Upper lobe of left lung (tissue), 6 donors: ENCODE measurements at places on chromosomes 4 and X.
A peak's percentile ranks its signal among the peaks of the same experiment; 100 is the strongest.

DNA sequence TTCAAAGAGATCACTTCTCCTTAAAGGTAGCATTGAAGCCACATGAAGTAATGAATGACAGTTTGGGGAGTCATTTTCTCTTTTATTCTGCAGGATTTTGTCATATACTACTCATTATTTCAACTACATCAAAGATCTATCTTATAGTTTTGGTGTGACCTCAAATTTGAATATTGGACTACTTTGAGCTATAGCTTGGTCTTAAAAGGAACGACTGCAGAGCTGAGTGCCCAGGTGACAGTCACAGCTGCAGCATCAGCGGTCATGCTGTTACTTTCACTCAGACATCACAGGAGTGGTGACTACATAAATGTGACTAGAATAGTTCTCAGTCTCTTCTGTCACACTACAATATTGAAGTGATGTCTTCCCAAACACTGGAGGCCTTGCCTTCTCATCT lies 10.7 kb upstream of the SPCS3 start:
- DNase-seq, result no peak

GRCh38 chrX:131235768-131236545 lies 53.1 kb downstream of the IGSF1 start:
- no peak for DNase-seq

GRCh38 chr4:1768367-1769034 lies 24.6 kb upstream of the FGFR3 start:
- peak; percentile 83 for DNase-seq

GRCh38 chr4:152660526-152660925 lies 19.3 kb downstream of the TMEM154 start:
- no peak for DNase-seq

GRCh38 chrX:85052205-85052604 lies 48.5 kb downstream of the APOOL start:
- no peak for DNase-seq

DNA sequence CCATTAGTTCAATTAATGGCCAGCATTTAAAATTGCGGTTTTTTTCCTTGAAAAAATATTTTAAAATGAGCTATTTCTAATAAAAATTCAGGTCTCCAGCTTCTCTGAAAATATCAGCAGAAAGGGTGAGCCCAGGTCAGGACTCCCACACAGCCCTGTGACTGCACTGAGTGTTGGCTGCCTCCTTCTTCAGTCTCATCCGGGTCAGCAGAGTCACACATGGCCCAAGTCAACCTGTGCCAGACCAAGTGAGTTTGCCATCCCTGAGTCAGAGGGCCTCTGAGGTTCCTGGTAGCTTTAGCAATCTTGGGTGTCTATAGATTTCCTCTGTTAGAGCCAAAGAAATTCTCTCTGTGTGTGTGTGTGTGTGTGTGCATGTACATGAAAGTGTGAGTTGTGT lies 22.1 kb upstream of the MSX1 start:
- DNase-seq, result no peak

DNA sequence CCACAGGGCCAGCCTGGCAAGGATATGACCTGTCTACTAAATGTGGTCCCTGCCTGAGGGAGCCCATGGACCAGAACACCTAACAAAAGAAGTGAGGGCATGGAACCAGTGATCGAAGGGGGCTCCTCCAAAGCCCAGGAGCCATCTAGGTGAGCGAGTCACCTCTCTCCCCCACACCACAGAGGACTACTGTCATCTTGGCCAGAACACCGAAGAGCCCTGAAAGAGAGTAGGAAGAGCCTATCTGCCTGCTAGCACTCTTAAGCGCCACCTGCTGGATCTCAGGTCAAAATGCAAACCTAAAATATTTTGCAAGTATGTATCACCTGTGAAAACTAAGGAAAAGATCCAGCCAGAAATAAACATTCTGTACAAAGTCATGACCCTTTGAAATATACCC lies 137.9 kb upstream of the ZXDB start:
- DNase-seq, result no peak

DNA sequence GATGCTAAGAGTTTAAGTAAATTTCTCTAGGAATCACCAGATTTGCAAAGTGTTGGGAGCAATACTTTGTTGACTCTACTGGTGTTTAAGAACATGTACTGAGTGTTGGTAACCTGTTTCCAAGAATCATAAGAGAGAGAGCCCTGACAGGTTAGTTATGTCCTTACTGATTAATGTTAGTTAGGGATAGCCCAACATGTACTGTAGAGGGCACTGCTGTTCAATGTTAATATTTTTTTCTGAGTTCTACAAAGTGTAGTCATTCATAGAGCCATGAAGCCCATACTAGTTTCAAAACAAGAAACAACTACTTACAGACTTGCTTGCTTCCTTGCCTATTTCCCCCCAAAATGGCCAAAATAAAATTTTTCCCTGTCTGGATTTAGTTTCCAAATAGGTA lies 11.9 kb downstream of the TMPRSS11D start:
- no peak for DNase-seq

DNA sequence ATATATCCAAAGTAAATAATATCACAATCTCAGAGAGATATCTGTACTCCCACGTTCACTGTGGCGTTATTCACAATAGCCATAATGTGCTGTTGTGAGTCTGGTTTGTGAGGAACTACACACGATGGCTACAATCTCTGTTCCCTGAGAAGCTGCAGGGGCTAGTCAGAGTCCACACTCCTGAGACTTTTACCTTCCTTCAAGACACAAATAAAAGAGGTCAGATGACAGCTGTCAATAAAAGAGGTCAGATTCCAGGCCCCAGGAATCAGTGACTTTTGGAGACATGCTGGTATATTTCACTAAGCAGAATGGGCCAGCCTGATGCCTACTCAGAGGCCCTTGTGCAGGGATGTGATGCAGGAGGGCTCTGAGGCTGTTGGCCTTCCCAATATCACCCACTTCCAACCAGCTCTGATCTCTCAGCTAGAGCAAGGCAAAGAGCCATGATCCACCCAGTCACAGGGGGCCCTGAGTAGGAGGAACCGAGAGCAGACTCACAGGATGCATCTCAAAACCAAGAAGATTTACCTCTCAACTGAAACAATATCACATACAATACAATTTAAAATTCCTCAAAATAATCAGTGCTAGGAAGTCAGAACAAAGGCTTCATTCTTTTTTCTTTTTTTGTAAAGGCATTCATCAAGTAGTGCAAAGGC lies 13.8 kb downstream of the FRYL start:
- no peak for DNase-seq

- no peak for DNase-seq
Measured at GRCh38 chr4:70589785-70590184, 2.3 kb upstream of the AMBN start.

- no peak for DNase-seq
Measured at GRCh38 chr4:152996111-152996571, 60.0 kb downstream of the FHDC1 start.

- no peak for DNase-seq
Measured at GRCh38 chr4:5753766-5754528, 42.9 kb downstream of the EVC start.

DNA sequence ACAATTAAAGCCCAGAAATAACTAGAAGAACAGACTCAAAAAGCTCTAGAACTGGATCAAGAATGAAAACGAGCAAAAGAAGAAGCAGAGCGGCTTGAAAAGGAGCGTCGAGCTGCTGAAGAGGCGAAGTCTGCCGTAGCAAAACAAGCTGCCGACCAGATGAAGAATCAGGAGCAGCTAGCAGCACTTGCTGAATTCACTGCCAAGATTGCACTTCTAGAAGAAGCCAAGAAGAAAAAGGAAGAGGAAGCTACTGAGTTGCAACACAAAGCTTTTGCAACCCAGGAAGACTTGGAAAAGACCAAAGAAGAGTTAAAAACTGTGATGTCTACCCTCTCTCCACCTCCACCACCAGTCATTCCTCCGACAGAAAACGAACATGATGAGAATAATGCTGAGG lies 56.1 kb upstream of the PPP4R3C start:
- DNase-seq, result no peak

GRCh38 chr4:154039435-154040343 lies 250.8 kb upstream of the SFRP2 start:
- no peak for DNase-seq

DNA sequence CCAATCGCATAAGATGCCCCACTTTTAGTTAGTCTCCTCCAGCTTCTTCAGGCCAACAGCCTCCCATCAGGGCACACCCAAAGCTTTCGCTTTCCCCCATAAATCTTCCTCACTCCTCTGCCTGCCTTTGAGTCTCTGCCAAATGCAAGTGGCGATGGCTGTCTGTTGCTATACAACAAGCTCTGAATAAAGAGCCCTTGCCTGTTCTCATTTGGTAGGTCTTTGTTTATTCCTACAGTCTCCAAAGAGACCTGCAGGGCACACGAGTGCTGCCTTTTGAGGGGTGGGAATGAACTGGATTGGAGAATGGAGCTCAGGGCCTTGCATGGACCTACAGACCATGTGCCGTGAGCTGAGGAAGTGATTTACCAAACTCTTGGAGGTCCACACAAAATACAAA lies 52.2 kb upstream of the SOD3 start:
- DNase-seq, result no peak

DNA sequence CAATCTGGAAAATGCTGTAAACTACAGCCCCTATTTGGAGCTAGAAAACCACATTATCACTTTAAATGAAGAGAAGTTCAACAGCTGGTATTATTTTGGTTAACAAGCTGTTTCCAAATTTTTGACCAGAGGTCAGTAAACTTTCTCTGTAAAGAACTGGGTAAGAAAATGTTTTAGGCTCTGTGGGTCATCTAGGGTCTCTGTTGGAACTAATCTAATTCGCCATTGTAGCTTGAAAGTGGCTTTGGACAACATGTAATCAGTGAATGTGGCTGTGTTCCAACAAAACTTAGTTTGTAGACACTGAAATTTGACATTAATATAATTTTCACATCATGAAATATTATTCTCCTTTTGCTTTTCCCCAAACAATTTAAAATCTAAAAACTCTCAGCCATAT lies 25.8 kb upstream of the RNF150 start:
- no peak for DNase-seq

- no peak for DNase-seq
Measured at GRCh38 chr4:83831588-83831987, 295.7 kb downstream of the GPAT3 start.

GRCh38 chr4:137677863-137678262 lies 145.6 kb upstream of the PCDH18 start:
- no peak for DNase-seq

- DNase-seq, result no peak
Measured at GRCh38 chrX:134931550-134931949, 59.2 kb upstream of the SMIM10 start.

- no peak for DNase-seq
Measured at GRCh38 chr4:90007494-90008167, 113.0 kb downstream of the MMRN1 start.

GRCh38 chrX:8042304-8042703 lies 115.1 kb upstream of the PNPLA4 start:
- DNase-seq, result no peak

GRCh38 chrX:101208152-101208905 lies 11.3 kb upstream of the DRP2 start:
- DNase-seq, result no peak

DNA sequence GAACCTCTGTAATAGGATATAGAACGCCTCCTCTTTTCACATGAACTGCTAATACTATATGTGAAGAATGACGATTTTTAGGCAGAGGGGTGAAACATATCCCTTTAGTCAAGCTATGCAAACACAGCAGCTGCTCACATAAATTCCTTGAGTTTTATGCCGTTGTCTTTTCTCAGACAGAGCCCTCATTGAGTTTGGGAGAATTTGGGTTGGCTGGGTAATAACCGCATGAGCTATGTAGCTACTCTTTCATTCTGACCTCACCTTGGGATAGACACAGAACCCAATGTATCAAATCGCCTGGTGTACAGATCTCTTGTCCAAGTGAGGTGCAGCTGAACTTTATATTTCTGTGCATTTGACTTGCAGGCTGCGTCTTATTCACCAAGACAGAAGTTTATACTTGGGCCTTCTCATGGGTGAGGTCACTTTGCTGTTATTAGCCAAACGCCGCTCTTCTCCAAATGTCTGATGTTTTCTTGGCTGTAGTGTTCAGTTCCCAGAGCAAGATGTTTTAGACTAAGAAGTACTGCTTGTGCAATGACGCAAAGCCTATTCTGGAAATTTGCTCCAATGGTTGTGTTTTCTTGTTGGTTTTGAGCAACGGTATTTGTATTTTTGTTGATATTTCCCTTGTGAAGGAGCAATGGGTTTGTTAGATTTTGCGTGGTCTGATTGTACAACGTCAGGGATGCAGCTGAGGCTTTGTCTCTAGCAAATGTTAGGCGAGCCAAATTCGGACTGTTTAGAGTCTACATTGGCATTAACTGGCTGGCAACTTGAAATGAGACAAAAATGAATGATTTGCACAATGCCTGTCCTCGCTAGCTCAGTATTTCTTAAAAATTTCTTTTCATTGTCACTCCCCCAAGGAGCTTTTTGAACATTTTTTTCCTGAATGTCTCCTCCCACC lies 11.2 kb upstream of the SPARCL1 start:
- DNase-seq, result no peak

GRCh38 chr4:80295336-80295735 lies 28.9 kb downstream of the FGF5 start:
- no peak for DNase-seq

- no peak for DNase-seq
Measured at GRCh38 chr4:164488114-164488513, 265.8 kb upstream of the SMIM31 start.

DNA sequence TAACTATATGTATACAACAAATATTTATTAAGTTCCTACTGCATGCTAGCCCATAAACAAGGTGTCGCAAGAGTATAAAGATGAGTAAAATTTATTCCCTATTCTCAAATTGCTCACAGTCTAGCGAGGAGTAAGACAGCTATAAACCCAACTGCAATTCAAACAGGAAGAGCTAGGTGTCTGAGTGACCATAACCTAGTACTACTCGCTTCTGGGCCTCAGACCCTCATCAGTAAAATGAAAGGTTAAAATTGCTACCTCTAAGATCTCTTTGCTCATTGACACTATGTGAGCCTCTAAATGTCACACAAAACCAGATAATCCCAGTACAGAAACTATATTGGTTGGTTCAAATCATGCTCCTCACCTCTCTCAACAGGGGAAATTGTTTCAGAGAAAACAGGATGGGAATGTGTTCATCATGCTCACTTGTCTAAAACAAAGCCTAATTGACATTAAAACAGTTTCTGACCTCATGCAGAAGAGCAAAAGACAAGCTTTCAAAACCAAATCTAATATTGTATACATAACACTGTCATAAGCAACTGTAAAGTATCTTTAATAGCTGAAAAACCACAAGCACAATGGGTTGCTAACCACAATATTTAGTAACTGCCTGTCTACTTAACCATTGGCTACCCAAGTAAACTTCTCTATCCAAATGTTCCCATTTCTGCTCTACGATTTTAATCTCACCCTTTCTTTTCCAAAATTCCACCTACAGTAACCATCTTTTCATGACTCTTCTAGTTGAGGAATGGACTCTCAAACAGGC lies 264.6 kb upstream of the FMR1 start:
- no peak for DNase-seq
